Right ventricle myocardium inferior (tissue), 1 donor: ENCODE measurements at places on chromosomes 6 and 20. TPM values are rescaled to one million over a fixed set of nuclear protein-coding genes. Genes with fewer than 3 reads are reported as not detected.

- no peak for DNase-seq
Observed at GRCh38 chr20:4665591-4665990, 56.1 kb upstream of the PRND start.

- DNase-seq: no peak
Observed at GRCh38 chr6:86153521-86153920, 510.8 kb upstream of the SYNCRIP start.

- DNase-seq: no peak
Observed at GRCh38 chr20:33132513-33133372, 35.2 kb upstream of the BPIFA2 start.

- no peak for DNase-seq
Observed at GRCh38 chr6:7143476-7143974, 35.8 kb downstream of the RREB1 start.

DNA sequence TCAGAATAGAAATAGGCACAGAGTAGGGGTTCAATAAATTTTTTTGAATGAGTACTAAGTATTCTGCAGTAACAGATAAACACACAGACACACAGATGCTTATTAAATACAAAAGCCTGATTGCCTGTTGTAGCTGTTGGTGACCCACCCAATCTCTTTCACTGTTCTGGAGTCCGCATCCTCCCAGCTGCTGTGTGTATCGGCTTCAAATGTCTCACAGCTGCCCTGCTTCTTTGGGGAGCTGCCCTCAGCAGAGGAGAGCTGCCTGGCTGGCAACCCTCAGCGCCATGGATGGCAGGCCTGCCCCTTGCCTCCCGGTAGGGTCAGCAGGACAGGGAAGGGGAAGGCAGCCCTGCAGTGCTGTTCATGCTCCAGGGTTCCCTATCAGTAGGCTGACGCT is 85.9 kb upstream of the PRND start:
- DNase-seq: no peak

DNA sequence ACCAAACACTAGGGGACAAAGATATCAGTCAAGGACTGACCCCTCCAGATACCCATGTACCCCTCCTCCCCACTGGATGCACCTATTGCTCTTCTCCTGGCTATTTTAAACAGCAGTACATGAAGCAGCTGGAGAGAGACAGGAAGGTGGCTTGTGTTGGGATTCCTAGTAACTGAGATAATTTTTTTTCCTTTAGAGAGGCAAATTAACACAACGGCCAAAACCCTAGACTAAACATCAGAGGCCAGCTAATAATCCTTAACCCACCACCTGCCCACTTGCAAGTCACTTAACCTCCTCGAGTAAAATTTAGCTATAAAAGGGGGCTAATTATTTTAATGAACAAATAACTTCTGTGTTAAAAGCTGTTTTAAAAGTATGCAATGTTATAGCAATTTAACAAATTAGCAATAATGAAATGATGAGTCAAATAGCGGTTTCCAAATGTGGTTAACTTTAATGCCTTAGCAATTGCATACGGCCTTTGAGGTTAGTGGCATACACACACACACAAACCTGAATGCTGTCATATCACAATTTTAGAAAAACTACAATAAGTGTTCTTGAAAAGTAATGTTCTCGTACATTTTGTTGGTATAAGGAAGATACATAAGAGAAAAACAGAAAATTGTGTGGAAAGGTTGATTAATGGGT is 151.7 kb downstream of the FRK start:
- no peak for DNase-seq

GRCh38 chr20:55415567-55416142 is 589.7 kb downstream of the CBLN4 start:
- no peak for DNase-seq

DNA sequence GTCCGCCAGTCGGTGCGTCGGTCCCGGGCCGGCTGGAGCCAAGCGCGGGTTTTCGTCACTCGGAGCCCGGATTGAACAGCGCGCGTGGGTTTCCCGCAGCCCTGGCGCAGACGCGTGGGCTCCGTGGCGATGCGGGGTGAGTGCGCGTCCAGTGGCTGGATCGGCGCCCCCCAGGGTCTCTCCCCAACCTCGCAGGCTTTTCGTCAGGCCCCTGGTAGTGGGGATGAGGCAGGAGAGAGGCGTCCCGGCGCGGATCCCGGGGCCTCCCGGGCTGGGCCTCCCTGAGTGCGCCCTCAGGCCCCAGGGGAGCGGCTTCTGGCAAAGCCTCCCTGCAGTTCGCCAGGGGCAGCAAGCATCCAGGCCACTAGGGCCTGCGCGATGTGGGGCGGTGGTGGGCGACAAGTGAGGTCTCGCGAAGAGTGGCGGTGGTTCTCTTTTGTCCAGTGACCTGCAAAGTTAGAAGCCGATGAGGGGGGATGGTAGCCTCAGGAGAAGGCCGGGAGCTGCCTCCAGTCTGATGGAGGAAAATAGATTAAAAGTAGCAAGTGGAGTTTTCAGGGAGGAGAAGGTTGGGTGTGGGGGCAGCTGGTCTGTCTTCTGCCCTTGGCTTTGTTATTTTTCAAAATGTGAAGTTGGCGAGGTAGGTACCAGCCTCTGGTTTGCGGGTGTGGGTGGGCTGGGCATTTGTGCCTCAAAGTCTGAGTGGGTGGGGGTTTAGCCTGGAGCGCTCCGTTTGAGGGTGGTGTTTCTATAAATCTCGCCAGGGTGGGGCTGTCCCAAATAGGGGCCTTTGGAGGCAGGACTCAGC is 1.6 kb downstream of the TOX2 start:
- no peak for DNase-seq

DNA sequence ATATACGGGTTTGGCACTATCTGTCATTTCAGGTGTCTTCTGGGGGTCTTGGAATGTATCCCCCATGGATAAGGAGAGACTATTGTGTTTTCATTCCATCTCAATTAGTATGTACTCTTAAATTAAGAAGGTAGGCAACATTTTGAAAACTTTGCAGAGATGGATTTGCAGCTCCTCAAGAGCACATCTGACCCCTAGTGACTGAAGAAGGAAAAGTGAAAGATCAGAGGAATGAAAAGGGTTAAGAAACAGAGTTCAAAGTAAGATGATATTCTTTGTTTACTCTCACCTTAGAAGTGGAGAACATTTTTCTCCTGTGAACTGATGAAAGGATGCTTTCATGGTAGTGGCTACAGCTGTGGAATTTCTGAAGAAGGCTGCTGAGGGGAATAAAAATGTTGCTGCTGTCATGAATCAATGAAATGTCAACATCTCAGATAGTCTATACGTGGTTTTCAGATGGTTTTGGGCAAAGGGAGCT is 41.5 kb downstream of the SH3BGRL2 start:
- DNase-seq: no peak

DNA sequence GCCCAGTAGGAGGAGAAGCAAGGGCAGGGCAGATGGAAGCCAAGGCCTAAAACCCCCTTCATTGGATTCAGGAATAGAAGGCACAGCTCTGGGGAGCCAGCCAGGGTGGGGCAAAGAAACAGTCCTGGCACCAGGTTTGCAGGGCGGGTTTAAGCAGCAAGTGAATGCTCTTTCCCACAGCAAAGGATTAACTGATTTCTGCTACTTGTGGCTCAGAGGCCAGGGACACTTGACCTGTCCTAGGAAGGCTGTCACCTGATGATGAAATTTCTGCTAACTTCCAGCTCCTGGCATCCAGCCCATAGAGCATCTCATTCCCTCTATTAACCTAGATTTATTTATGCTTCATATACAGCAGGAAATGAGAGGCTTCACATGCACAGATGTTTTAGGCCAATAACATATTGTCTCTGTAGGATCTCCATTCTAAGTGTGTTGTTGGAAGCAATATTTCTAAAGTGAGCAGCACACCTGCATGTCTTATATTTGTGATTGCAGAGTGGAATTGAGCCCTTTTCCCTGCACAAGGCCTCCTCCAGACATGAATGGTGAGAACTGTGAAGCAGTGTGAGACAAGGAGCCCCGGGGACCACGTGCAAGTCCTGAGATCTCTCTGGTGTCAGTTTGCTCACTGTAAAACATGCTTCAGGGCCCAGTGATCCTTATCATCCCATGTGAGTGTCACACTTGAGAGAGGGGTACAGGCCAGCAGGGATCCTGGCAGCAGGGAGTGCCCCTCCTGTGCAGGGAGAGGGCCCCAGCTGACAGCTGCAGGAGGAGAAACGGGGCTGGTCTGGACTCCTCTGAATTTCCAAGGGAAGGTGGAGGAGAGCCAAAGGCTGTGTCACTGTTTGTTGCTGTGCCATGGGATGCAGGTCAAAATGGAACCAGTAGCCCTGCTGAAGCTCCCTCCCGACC is 41.1 kb upstream of the CST5 start:
- DNase-seq: no peak

DNA sequence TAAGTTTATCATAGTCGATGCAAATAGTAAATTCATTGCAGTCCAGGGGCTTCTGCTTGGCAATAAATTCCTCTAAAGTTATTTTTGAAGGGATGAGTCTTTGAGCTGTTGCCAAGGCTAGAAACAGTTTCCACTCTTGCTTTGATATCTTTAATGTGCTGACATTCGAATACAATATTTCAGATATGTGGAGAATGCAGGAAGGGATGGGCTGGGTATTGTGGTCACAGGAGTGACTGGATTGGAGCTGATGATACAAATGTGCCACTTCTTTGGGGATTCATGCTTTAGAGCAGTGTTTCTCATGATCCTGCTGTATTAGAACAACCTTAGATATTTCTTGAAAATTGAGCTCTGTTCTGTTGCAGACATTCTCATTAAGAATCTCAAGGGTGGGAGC is 139.0 kb downstream of the PRDM13 start:
- DNase-seq: no peak

GRCh38 chr20:48761874-48762273 is 65.9 kb downstream of the PREX1 start:
- DNase-seq: no peak

DNA sequence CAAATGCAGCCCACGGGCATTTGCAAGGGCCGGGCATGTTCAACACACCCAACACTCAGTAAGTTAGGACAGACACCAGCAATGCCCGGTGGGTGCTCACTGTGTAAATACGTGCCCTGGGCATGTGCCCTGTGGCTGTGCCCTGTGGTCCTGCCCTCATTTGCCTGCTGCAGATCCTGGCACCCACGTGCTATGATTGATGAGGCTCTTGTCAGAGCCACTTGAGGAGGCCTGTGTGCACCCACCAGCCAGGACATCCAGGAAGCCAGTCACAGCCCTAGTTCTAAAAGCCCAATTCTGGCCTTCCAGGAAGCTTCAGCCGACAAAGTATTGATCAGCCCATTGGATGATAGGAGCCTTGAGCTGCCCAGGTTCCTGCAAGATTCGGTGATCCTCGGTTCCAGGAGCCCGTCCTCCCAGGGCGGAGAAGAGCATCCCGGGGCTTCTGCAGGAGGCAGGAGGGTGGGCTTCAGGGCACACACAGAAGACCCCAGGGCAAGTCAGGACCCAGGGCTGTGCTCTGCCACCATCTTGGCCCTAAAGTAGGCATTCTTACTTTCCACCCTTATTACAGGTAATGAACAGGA is 223.9 kb downstream of the PREX1 start:
- DNase-seq: no peak

GRCh38 chr6:56370127-56370540 is 122.8 kb upstream of the COL21A1 start:
- DNase-seq: peak; percentile 64

DNA sequence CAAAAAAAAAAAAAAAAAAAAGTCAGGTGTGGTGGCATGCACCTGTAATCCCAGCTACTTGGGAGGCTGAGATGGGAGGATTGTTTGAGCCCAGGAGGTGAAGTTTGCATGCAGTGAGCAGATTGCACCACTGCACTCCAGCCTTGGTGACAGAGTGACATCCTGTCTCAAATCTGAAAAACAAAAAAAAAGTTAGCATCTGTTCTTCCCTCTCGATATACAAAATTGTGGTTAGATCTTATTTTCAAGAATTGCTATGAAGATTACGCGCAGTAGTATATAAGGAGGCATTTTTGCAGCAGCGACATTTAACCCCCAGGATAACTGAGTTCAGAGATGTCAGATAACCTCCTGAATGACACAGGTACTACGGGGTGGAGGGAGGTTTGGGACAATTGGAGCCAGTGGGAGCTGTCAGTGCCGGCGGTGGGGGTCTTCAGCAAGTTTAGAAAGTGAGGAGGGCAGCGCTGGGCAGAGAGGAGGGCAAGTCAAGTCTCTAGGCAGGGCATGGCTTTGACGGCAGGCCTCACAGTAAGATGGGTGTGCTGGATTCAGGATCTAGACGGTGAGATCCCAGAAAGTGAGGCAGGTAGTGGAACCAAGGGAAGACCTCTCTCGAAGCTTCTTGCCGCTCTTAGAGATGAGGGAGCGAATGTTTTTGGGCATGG is 26.2 kb upstream of the MRPS18A start:
- DNase-seq: no peak

DNA sequence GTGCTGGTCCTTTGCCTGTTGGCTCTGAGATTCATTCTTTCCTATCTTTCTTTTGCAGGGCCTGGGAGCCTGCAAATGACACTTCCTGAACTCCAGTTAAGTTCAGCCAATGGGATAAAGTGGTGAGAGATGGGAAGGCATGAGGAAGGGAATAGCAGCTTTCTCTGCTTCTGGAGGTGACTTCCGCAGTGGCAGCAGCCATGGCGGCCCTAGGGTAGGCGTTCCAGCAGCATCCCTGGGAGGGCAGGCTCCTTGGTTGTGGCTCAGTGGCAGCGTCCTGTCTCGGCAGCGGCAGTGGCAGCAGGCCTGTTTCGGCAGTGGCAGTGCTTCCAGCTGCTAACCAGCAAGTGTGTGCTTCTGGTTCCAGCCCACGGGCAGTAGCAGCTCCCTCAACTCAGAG is 7.3 kb upstream of the MDFI start:
- no peak for DNase-seq

DNA sequence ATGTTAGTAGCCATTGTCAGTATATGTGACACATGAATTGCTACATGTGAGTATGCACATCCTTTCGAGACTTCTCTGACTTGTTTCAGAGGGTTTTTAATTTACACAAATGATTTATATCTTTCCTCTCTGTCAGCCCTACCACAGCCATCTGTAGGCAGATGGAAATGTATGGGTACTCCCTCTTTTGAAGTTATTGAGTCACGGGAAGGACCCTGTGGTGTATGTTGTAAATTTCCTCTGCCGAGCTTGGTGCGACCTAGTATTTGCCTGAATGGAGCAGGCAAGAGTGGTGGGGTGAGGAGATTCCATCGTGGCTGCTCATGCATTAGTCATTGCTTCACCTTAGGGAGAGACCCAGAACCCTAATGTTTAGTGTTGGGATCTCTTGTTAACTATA is 171.9 kb downstream of the JARID2 start:
- DNase-seq: no peak

GRCh38 chr6:148445116-148445515 is 102.5 kb downstream of the SASH1 start:
- DNase-seq: no peak

Gene ULBP3
- total RNA-seq: 1.4 TPM

Gene SYTL3
- 10.8 TPM for total RNA-seq

Gene MAK
- total RNA-seq: not detected

Gene MROH8
- 3.7 TPM for total RNA-seq

Gene LBP
- total RNA-seq: 0.16 TPM
